ENCODE measurements at places on chromosomes 4 and X.

- H3K4me1 ChIP-seq: no peaks in the 10 kb centered on the region
- no peak for DNase-seq
- no peak overlapping the region for H3K27ac ChIP-seq
Observed at GRCh38 chr4:106816496-106816895, 219.6 kb downstream of the DKK2 start.

DNA sequence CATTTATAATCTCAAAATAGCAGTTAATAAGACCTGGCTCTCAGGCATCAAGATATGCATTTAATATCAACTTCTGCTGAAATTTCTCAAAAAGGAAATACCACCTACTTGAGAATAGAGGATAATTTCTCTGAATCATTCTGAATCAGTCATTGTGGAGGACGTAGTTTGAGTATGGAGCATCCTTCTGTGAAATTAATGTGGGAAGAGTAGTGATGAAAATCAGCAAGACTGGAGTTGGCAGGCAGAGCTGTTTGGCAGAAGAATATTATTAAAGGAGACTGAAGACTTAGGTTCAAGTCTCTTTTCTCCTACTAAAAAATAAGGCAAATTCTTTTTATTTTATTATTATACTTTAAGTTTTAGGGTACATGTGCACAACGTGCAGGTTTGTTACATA lies 325.6 kb upstream of the ATOH1 start:
- no peak overlapping the region for H3K27ac ChIP-seq
- H3K36me3 ChIP-seq: no peaks in the 10 kb centered on the region
- no peak for DNase-seq

GRCh38 chrX:42384956-42385355 lies 393.0 kb downstream of the PPP1R2C start:
- no peak overlapping the region for H3K27ac ChIP-seq
- no peaks in the 10 kb centered on the region for H3K27me3 ChIP-seq
- no peak for DNase-seq
- no peaks in the 10 kb centered on the region for H3K4me1 ChIP-seq

GRCh38 chr4:2837904-2838496 lies 5.6 kb upstream of the ADD1 start:
- peak overlapping the region; percentile 17 for H3K4me3 ChIP-seq
- H3K36me3 ChIP-seq: no peaks in the 10 kb centered on the region
- H3K4me1 ChIP-seq: peaks cover 6% of the 10 kb centered on the region
- peak overlapping the region; percentile 81 for H3K27ac ChIP-seq

DNA sequence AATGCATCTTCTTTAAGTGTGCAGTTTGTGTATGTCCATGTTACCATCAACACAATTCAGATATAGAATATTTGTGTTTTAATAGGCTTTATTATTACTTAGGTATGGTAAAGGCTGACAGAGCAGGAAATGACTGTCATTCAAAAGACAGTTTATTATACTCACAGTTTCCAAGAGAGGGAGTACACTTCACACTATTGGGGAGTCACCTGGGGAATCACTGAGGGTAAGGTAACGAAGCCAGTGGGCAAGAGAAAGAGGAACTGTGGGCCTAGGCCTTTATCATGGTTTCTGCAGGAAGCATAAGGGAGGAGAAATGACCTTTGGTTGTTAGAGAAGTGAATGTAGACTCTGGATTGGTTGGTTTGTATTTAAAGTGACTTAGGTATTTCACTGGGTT lies 235.1 kb upstream of the HCCS start:
- H3K36me3 ChIP-seq: no peaks in the 10 kb centered on the region
- no peaks in the 10 kb centered on the region for H3K4me1 ChIP-seq
- H3K27me3 ChIP-seq: no peaks in the 10 kb centered on the region
- no peak for DNase-seq

GRCh38 chrX:418927-419729 lies 32.4 kb upstream of the PPP2R3B start:
- H3K36me3 ChIP-seq: no peaks in the 10 kb centered on the region
- no peak overlapping the region for H3K27ac ChIP-seq
- no peak for DNase-seq

DNA sequence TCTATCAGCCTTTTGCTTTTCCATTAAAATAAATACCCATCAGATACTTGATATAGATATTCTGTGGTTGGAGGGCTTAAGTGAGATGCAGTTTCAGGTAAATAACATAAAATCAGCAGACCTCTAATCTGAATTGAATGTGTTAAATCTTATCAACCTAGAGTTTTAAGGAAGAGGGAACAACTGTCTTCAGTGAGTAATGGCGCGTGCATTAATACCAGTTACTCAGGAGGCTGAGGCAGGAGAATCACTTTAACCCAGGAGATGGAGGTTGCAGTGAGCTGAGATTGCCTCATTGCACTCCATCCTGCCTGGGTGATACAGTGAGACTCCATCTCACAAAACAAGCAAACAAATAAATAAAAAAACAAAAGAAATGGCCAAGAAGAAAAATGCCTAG lies 54.3 kb downstream of the FAT4 start:
- DNase-seq: no peak
- no peak overlapping the region for H3K4me3 ChIP-seq

DNA sequence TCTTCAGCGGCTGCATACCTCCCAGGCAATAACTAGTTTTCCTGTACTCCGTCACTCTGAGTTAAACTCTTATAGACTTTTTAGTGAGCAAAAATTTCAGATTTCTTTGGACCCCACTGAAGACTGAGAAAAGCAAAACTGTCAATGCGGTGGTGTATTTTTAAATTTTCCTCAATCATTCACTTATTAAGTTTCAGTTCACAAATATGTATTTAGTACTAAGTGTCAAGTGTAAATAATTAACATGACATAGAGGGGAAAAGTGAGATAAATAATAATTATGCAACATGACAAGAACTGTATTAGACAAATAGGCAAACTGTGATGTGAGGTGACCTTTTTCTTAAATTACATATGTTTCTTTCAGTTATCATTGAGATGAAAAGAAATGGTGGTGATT lies 124.4 kb downstream of the NAF1 start:
- no peak overlapping the region for H3K27ac ChIP-seq
- no peaks in the 10 kb centered on the region for H3K27me3 ChIP-seq
- DNase-seq: no peak

GRCh38 chr4:152278505-152279233 lies 257.2 kb downstream of the FBXW7 start:
- no peaks in the 10 kb centered on the region for H3K4me1 ChIP-seq
- no peak overlapping the region for H3K4me3 ChIP-seq
- H3K36me3 ChIP-seq: no peaks in the 10 kb centered on the region
- no peaks in the 10 kb centered on the region for H3K27me3 ChIP-seq
- DNase-seq: no peak

DNA sequence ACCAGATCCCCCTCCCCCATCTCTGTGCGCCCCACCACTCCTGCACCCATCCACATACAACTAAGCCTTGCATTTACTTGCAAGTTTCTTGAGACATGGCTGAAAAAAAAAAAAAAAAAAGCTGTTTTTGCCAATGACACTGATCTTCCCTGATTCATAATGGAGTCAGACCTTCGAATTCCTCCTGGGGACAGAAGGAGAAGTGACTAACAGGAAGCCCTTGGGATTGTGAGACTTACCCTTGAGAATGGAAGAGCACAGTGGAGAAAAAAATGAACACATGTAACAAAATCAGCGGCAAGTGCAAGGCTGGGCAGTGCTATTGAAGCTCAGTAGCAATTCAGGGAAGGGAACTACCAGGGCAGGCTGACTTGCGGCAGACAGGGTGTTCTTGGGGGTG lies 288.4 kb downstream of the BCOR start:
- H3K4me1 ChIP-seq: no peaks in the 10 kb centered on the region
- DNase-seq: no peak
- no peak overlapping the region for H3K4me3 ChIP-seq
- H3K27me3 ChIP-seq: no peaks in the 10 kb centered on the region
- no peak overlapping the region for H3K27ac ChIP-seq

GRCh38 chr4:147578051-147578476 lies 39.1 kb upstream of the TMEM184C start:
- H3K27me3 ChIP-seq: no peaks in the 10 kb centered on the region
- no peak overlapping the region for H3K4me3 ChIP-seq
- no peak overlapping the region for H3K27ac ChIP-seq
- H3K36me3 ChIP-seq: no peaks in the 10 kb centered on the region

Measured in uterus (tissue), 4 donors.